Aorta (tissue), 5 donors: ENCODE measurements at places on chromosomes 1 and 21. TPM values are rescaled to one million over a fixed set of nuclear protein-coding genes. Genes with fewer than 3 reads are reported as not detected.

GRCh38 chr1:16151995-16152384 is 3.9 kb downstream of the EPHA2 start:
- H3K27ac ChIP-seq: no peak overlapping the region
- no peaks in the 10 kb centered on the region for H3K4me1 ChIP-seq
- no peak overlapping the region for H3K4me3 ChIP-seq
- H3K36me3 ChIP-seq: no peaks in the 10 kb centered on the region

- no peaks in the 10 kb centered on the region for H3K4me1 ChIP-seq
- no peak overlapping the region for H3K27ac ChIP-seq
- H3K4me3 ChIP-seq: no peak overlapping the region
- no peaks in the 10 kb centered on the region for H3K36me3 ChIP-seq
Observed at GRCh38 chr1:9630331-9631111, 21.0 kb upstream of the PIK3CD start.

DNA sequence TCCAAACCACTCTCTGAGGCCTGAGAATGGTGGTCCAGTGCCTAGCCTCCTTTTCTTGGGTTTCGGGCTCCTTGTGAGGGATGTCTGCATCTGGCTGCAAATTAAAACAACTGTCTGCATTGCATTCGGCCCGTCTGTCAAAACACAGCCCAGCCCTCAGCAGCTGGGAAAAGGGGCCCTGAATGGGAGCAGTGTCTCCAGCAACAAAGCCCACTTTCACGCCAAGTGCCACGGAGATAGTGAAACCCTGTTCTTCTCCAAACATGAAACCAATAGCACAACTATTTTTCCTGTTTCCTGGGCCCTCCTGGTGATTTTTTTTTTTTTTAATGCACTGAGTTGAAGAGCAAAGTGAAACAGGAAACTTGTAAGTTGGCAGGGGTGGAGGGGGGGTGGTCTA is 138.4 kb downstream of the PLXNA2 start:
- no peaks in the 10 kb centered on the region for H3K4me1 ChIP-seq
- no peak for DNase-seq
- no peaks in the 10 kb centered on the region for H3K27me3 ChIP-seq

- H3K27me3 ChIP-seq: no peaks in the 10 kb centered on the region
- H3K4me3 ChIP-seq: no peak overlapping the region
- H3K27ac ChIP-seq: no peak overlapping the region
- no peaks in the 10 kb centered on the region for H3K4me1 ChIP-seq
Observed at GRCh38 chr1:61568460-61569302, 156.3 kb downstream of the TM2D1 start.

GRCh38 chr21:44378646-44379514 is 25.5 kb downstream of the TRPM2 start:
- H3K27me3 ChIP-seq: no peaks in the 10 kb centered on the region
- no peaks in the 10 kb centered on the region for H3K36me3 ChIP-seq
- peak; percentile 31 for DNase-seq
- H3K4me3 ChIP-seq: no peak overlapping the region
- H3K27ac ChIP-seq: no peak overlapping the region

DNA sequence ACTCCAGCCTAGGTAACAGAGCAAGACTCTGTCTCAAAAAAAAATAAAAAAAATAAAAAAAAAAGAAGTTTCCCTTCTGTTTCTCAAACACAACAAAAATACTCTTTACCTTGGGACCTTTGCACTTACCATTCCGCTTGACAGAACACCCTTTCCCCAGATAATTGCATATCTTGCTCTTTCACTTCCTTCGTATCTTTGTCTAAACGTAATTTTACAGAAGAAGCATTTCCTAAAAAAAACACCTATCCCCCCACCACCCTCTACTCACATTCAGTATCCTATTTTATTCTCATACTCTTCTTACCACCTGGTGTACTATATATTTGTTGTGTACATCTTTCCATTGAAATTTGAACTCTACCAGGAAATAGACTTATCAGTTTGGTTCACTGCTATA is 32.7 kb downstream of the ASH1L start:
- H3K36me3 ChIP-seq: no peaks in the 10 kb centered on the region
- DNase-seq: no peak
- no peaks in the 10 kb centered on the region for H3K27me3 ChIP-seq
- H3K27ac ChIP-seq: no peak overlapping the region
- H3K4me3 ChIP-seq: no peak overlapping the region

The ZNF648 gene
- total RNA-seq: not detected

The KCNN3 gene
- 3.2 TPM for total RNA-seq
